ENCODE measurements at places on chromosomes 4 and X.

- DNase-seq = no peak
These were observed 40.3 kb downstream of the MAML3 start for GRCh38 chr4:140113653-140114052.

DNA sequence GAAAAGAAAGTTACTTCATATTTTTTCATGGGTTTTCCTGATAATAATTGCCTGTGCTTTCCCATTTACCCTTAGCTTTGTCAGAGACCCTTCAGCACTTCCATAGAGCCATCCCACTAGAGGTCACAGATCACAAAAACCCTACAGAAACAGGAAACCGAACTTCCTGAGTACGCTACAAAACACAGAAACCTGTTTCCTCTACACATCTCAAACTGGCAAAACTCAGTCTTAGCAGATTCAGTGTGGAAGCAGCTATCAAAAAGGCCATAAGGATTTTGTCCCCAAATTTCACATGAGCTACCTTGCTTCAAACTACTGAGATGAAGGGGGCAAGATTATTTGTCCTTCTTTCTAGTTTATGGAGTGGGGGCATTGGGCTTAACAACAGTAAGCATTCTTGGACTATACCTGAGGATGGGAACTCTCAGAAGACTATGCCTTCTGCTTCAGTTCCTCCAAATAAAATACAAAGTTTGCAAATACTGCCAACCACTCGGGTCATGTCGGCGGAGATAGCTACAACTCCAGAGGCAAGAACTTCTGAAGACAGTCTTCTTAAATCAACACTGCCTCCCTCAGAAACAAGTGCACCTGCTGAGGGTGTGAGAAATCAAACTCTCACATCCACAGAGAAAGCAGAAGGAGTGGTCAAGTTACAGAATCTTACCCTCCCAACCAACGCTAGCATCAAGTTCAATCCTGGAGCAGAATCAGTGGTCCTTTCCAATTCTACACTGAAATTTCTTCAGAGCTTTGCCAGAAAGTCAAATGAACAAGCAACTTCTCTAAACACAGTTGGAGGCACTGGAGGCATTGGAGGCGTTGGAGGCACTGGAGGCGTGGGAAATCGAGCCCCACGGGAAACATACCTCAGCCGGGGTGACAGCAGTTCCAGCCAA, at the start of gene MMRN1:
TSS of gene MMRN1 (plus strand) at position 206 of the 902 bp plus-strand sequence. CDS start at position 324, 118 bp downstream.
- DNase-seq = no peak

DNA sequence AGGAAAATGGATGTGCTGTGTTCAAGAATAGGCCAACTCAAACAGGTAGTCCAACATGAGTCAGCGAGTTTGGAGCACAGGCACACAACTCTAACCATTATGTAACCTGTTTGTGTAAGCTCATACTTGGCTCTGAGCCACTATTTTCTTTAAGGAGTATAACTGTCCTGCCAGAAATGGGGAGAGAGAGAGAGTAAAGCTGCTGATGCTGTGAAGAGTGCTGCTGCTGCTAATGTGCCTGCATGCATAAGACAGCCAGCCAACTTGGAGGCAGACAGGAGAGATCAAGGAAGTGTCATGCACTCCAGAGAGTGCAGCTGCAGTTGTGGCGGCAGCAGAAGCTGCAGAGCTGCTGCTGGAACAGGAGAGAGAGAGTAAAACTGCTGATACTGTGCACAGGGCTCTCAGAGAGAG, 11.7 kb upstream of the STATH start:
- peak; percentile 6 for DNase-seq

- peak; percentile 46 for DNase-seq
These were observed 62.1 kb upstream of the S100G start for GRCh38 chrX:16587836-16588235.

DNA sequence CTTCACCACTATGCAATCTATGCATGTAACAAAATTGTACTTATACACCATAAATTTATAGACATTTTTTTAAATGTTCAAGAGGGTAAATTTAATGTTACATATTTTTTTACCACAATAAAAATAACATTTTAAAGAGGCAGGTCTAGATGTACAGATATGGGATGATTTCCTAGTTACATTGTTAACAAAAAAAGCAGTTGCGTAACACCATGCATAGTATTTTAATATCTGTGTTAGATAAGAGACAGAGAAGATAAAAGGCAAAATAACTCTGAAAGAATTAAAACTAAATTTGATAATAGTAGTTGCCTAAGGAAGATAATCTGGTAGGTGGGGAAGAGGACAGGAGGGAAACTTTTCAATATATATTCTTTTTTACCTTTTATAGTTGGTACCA, 9.1 kb upstream of the ATRX start:
- DNase-seq = no peak

- no peak for DNase-seq
These were observed 31.9 kb downstream of the DTHD1 start for GRCh38 chr4:36313301-36313700.

GRCh38 chr4:71752383-71753042, 31.4 kb downstream of the GC start:
- DNase-seq = no peak

GRCh38 chr4:123113155-123113554, 190.8 kb upstream of the NUDT6 start:
- DNase-seq = no peak

GRCh38 chr4:5143940-5144339, 92.7 kb downstream of the STK32B start:
- no peak for DNase-seq

- no peak for DNase-seq
These were observed 6.9 kb downstream of the SLC39A8 start for GRCh38 chr4:102338405-102338804.

GRCh38 chr4:1684506-1685234, 557 bp upstream of the FAM53A start:
- no peak for DNase-seq

- DNase-seq = no peak
These were observed 3.6 kb upstream of the RNF175 start for GRCh38 chr4:153763404-153763803.

- no peak for DNase-seq
These were observed 262.7 kb downstream of the HS3ST1 start for GRCh38 chr4:11166034-11166433.
